ENCODE measurements at places on chromosomes 13 and 19. TPM values are rescaled to one million over a fixed set of nuclear protein-coding genes. Genes with fewer than 3 reads are reported as not detected.

The EDDM13 gene
- total RNA-seq = 0.67 TPM

The ERVK3-1 gene
- 78.3 TPM for total RNA-seq

The CATSPERD gene
- not detected for total RNA-seq

The NLRP11 gene
- total RNA-seq = not detected

The DIRAS1 gene
- total RNA-seq = not detected

The TJP3 gene
- total RNA-seq = 1.0 TPM

DNA sequence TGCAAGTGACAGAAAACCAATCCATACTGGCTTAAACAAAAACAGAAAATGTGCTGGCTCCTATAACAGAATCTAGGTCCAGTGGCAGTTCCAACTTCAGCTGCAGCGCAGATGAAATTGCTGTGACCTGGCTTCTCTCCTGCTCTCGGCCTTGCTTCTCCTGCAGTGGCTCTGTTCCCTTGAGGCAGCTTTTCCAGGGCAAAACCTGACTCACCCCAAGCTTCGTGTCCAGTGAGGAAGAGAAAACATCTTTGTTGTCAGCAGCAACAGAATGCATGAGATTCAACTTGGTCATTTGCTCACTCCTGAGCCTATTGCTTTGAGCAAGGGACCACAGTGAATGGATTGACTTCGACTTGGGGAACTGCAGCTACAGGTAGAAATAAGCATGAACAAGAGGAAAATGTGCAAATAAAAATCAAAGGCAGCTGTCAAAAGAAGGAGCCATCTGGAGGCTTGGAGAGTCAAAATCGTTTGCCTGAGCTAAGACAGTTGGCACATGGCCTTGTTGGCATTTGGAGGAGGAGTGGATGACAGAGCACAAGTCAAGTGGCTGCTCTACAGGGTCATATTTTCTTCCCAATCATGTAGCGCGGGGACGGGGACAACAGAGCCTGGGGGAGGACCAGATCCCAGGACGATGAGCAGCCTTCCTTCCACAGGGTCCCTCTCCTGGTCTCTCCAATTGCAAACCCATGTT is 523.4 kb downstream of the FGF9 start:
- H3K4me3 ChIP-seq = no peak overlapping the region
- no peak overlapping the region for H3K27ac ChIP-seq
- no peak for DNase-seq
- H3K36me3 ChIP-seq = no peaks in the 10 kb centered on the region

DNA sequence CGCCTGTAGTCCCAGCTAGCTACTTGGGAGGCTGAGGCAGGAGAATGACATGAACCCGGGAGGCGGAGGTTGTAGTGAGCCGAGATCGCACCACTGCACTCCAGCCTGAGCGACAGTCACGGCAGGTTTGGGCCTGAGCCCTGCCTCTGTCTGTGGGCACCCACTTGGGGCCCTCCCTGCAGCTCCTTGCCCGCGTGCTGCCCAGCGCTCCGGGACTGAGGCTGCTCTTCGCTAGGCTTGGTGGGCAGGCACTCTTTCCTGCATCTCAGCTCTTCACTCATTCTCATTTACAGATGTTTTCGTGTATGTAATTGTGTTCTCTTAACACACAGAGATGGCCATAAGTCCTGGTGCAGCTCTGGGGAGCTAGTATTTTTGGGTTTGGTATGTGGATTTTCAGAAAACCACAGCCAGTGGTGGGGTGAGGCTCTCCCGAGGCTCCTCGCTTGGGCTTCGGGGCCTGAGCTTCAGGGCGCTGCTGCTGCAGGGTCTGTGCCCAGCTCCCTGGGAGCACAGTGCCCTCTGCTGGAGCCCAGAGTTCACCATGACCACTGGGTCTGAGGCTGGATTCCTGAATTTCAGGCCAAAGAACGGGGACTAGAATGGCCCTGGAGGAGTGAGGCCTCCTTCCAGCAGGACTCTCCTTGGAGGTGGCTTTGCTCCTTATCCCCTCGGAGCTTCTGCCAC is 15.2 kb downstream of the UPF1 start:
- peak; percentile 77 for DNase-seq
- H3K27me3 ChIP-seq = no peaks in the 10 kb centered on the region
- peak overlapping the region; percentile 18 for H3K27ac ChIP-seq
- peaks cover 29% of the 10 kb centered on the region for H3K36me3 ChIP-seq
- no peak overlapping the region for H3K4me3 ChIP-seq
- H3K4me1 ChIP-seq = peaks cover 77% of the 10 kb centered on the region

DNA sequence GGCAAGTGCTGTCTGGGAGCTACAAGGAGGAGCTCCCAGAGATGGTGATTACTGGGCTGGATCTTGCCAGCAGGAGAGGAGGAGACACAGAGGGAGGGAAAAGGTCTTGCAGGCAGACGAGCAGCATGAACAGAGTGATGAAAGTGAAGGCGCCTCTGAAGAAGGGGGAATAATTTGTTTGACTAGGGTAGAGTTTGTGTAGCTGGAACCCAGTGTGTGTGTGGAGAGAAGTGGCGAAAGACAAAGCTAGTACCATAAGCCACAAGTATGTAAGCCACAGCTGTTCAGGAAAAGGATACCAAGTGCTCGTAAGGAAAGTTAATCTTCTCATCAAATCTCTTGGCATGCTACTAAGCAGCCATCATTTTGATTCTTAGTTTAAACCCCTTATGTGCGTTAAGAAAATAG is 5.4 kb downstream of the FLT1 start:
- peaks cover 48% of the 10 kb centered on the region for H3K27me3 ChIP-seq
- no peaks in the 10 kb centered on the region for H3K36me3 ChIP-seq
- peaks cover 11% of the 10 kb centered on the region for H3K4me1 ChIP-seq
- DNase-seq = no peak

- peak overlapping the region; percentile 25 for H3K4me3 ChIP-seq
- H3K27me3 ChIP-seq = no peaks in the 10 kb centered on the region
- peak overlapping the region; percentile 94 for H3K27ac ChIP-seq
- H3K4me1 ChIP-seq = peaks cover 82% of the 10 kb centered on the region
Measured at GRCh38 chr13:24275041-24275440, 34.3 kb upstream of the C1QTNF9 start.

GRCh38 chr19:3444695-3445234 is 35.6 kb downstream of the SMIM24 start:
- no peaks in the 10 kb centered on the region for H3K36me3 ChIP-seq
- no peaks in the 10 kb centered on the region for H3K4me1 ChIP-seq

- H3K27me3 ChIP-seq = no peaks in the 10 kb centered on the region
- peaks cover 11% of the 10 kb centered on the region for H3K4me1 ChIP-seq
- peak; percentile 89 for DNase-seq
- H3K27ac ChIP-seq = peak overlapping the region; percentile 78
- peaks cover 38% of the 10 kb centered on the region for H3K36me3 ChIP-seq
Measured at GRCh38 chr19:58009666-58010301, 7.2 kb upstream of the ZNF606 start.

- H3K27me3 ChIP-seq = no peaks in the 10 kb centered on the region
- H3K36me3 ChIP-seq = peaks cover 1% of the 10 kb centered on the region
- DNase-seq = no peak
- H3K4me1 ChIP-seq = peaks cover 2% of the 10 kb centered on the region
Measured at GRCh38 chr13:75685239-75685697, 49.1 kb downstream of the LMO7 start.
